ENCODE measurements at places on chromosomes 5 and 9.

DNA sequence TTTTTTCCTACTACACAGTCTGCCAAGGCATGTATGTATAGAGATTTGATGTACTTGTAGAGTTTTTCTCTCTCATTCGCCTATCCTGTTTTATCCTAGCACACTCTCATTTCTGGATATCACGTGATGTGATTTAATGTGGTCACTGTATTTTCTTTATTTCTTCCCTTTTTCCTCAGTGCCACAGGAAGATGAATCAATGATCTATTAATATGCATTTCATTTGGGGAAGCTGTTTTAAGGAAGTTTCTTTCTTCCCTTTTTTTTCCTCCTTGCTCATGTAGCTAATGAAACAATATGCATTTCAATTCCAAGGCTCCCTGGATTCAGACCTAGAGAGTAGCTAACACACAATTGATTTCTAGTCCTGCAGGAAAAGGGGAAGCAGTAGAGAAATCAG, 506.3 kb upstream of the WWC1 start:
- DNase-seq, result no peak

DNA sequence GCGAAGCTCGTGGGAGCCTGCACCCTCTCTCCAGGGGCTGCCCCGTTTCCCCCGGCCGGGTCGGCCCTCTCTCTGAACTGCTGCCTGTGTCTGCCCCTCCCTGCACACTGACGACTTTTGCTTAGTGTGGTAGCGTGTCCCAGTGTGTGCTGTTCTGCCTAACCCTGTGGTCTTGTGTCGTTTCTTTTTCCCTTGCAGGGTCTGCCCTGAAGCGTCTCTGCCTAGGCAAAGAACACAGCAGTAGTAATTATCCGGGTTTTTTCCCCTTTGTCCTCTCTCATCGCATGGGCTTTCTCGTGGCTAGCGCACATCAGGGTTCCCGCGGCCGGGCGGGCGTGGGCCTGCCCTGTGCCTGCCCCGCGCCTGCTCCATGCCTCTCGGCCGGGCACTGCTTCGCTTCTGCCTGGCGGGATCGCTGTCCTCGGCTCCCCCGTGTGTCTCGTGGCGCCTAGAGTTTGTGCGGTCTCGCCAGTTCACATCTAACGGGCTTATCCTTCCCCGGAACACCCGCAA, 122.7 kb downstream of the WNK2 start:
- DNase-seq, result no peak

- no peak for DNase-seq
Measured at GRCh38 chr9:120729791-120730241, 15.5 kb upstream of the MEGF9 start.

- no peak for DNase-seq
Measured at GRCh38 chr5:143979044-143979690, 167.2 kb downstream of the HMHB1 start.

DNA sequence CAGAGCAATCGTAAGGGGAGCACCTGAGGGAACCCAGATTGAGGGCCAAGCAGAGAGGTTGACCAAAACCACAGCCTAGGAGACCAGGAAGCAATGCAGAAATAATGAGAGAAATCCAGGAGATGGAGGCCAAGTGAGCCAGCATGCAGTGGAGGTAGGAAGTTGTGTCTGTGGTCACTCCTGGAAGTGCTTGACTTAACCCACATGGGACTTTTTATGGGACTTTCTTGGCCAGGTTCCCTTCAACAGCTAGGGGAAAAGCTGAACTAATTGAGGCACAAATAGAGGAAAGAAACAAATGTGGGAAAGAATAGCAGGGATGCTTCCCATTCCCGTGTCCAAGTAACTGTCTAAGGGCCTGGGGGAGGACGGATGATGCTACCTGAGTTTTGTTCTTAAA, 293.2 kb upstream of the CLINT1 start:
- no peak for DNase-seq

DNA sequence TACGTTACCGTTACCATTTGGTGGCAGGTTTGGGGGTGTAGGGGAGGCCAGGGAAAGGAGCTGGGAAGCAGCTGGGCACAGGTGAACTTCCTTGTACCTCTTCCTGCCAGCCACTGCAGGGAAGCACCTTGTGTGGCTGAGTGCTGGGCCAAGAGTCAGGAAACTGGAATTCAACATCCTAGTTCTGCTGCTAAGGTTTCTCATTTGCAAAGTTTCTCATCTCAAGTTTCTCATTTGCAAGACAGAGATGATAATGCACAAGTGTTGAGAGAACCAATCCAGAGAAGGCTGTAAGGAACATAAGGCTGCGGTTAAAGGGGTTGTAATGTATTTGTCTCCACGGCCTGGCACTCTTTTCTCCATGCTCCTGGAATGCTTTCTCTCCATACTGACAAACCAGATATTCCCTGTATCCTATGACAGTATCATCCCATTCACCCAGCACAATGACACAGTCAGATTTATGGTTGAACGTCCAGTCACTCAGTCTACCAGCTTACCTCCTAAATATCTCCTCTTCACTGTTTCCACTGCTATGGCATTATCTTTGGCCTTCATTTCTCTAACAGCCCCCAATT, 33.6 kb upstream of the LARP1 start:
- no peak for DNase-seq

GRCh38 chr9:26754509-26755164, 138.0 kb downstream of the CAAP1 start:
- DNase-seq, result no peak

DNA sequence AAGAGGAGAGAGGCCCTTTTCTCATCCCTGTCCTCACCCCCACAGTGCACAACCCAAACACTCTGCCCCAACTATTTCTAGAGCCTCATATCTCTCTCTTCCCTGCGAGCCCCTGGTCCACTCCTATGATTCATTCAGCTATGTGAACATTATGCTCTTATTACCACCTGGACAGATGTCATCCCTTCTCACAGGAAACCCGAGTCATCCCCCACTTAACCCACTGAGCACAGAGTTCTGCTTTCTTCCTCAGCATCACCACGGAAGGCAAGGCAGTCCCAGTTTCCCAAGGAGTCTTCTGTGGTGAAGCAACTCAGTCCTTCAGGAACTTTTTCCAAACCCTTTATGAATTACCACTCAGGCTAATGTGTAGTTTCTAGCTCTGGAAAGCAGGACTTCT, 1.3 kb downstream of the DNAI1 start:
- DNase-seq, result no peak

- DNase-seq, result no peak
Measured at GRCh38 chr5:65032250-65032649, 263.5 kb downstream of the CWC27 start.

GRCh38 chr9:18666986-18667772, 193.2 kb downstream of the ADAMTSL1 start:
- DNase-seq, result no peak

DNA sequence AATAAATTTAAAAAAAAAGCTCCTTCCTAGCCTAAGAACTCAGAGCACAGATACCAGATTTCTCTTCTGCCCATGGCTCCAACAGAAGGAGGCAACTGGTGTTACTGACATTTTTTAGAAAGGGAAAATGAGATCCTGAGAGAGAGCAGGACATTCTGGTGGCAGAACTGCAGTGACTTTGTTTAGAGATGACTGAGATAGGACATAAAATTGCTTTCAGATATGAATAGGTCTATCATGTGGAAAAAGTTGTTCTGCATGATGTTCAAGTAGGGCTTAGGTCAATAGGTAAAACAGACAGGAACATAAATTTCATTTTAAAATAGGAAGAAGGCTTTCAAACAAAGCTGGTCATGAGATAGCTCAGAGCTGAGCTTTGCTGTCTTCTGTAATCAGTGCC, 49.6 kb downstream of the NIPAL4 start:
- DNase-seq, result no peak

DNA sequence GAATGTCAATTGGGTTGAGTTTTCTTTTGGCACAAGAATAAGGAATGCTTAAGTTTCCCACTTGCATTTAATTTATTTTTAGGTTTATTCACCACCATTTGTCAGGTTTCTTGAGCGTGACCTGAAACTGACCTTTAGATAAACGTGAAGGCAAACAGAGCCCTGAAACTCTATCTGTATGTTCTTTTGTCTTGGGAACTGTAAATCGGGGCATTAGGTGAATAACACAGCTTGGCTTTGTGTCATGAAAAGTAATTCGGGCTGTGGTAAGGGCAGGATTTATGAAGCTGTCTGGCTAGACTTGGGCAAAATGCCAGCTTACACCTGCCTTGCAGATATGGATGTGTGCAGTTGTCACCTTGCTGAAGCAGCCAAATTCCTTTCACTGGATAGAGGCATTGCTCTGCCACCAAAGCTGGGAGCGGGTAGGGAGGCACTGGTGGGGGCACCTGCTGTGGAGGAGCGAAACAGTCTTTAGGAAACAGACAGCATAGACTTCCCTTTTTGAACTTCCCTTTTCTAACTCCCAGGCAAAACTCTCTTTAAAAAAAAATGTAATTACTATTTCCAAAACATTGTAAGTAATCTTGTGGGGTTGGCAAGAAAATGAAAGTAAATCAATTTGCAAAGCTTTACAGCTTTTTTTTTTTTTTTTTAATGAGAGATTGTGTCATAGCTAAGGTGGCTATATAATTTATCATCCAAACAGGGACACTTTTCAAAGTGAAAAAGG, 545.2 kb downstream of the CSNK1G3 start:
- no peak for DNase-seq

- no peak for DNase-seq
Measured at GRCh38 chr5:151214614-151215545, 9.0 kb downstream of the CCDC69 start.

GRCh38 chr5:143807401-143807800, 4.6 kb upstream of the HMHB1 start:
- DNase-seq, result no peak

- no peak for DNase-seq
Measured at GRCh38 chr5:83586874-83587776, 115.6 kb downstream of the VCAN start.

DNA sequence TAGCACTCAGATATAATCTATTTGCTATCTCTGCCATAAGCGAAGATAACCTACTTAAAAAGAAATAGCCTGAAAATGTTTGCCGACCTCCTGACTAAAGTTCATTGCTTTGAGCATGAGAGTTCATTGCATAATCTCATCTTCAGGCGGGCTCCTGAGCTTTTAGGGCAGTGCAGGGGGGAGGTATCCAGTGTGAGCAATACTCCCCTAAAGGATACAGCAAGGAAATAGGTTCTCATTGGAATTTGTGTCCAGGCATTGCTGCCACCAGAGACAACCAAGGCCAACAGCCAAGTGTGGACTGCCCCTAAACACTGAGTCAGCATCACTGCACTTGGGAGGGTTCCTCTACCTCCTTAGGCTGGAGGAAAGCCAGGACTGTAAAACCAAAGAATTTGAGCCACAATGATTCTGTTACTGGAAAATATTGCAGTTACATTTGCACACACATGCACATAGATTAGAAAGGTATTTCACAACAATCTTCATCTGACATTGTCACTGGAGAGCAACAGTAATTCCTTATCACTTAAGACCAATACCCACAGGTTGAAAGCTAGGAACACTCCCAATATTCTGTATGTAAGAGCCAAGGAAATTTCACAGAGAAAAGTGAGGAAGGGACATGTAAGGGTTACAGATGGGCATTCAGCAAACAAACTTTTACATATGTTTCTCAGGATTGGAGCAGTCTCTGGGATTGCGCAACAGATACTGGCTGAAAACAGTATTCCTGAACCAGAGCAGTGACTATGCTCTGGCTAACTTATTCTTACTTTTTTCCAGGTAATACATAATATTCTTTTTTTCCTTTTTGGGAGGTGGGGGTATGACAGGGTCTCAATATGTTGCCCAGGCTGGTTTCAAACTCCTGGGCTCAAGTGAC, 98.6 kb upstream of the TLE1 start:
- DNase-seq, result no peak

DNA sequence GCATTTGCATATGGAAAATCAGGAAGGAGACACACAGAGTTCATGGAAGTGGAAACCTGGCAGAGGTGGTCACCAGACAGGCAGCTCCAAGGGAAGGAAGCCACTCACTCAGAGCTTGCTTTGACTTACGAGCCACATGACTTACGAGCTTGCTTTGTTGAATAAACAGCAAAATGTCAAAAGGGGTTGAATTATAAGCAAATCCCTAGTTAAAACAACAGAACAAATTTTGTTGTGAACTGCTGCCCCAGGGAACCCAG, 164.3 kb downstream of the SYK start:
- DNase-seq, result no peak

DNA sequence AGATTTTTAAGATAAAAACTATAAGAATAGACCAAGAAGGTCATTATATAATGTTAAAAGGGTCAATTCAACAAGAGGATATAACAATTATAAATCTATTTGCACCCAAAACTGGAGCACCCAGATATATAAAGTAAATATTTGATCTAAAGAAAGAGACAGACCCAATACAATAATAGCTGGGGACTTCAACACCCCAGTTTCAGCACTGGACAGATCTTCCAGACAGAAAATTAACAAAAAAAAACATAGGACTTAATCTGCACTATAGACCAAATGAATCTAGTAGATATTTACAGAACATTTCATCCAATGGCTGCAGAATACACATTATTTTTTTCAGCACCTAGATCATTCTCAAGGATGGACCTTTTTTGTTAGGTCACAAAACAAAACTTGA, 331.9 kb downstream of the SPOCK1 start:
- no peak for DNase-seq

DNA sequence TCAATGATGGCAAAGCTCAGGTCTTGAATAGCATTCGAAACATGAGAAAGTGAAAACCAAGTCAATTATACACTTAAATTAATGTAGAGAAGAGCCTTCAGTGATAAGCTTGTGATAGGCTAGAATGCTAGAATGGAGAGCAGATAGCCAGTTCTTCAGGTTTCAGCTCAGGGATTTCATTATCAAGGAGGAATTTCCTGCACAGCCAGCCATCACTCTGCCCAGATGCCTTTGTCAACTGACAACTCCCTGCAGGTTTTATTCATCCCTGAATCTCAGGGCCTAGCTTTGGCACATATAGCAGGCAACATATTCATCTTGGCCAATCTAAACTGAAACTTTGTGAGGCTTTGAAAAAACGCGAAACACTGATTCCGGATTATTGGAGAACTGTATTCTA, 199.3 kb upstream of the CDH6 start:
- DNase-seq, result no peak

GRCh38 chr5:142845954-142846398, 75.8 kb downstream of the ARHGAP26 start:
- DNase-seq, result no peak

DNA sequence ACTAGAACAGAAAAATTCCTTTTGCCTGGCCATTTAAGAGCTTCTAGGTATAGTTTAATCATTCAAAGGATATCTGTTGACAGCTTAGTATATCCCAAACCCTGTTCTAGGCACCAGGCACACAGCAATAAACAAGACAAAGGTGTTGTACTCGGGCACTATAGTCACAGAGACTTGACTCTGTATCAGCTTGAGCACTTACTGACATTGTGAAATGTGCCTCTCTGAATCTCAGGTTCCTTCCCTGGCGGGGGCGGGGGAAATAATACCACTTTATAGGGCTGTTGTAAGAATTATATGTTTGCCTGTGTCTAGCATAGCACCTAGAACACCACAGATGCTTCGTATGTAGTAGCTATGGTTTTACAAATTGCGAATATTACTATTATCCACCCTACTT, 104.5 kb downstream of the NR6A1 start:
- DNase-seq, result no peak

DNA sequence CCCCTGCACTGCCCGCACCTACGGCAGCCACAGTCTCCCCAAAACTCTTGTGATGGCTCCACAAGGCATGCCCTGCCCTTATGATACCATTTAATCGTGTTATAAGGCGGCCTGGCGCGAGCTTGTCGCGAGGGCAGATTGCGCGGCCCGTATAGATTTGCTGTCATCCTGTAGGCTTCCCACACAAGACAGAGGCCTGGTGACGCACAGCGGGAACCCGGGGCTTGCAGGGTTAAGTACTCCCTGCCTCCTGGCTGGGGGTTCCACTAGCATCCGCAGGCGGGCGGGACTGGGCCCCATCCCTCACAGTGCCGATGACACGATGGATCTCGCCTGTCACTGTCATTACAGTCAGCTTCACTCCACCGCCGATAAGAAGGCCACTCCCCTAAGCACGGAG, 364.9 kb upstream of the IRX2 start:
- DNase-seq, result no peak

Measured in activated CD4-positive, CD25-positive, alpha-beta regulatory T cell treated with anti-CD3 and anti-CD28 coated beads, Interleukin-2, amount 50 U/mL, for 72 hours (primary cell).